HS-27A (cell line): ENCODE measurements at places on chromosomes 12 and 14.

GRCh38 chr14:72182708-72183432 is 250.6 kb downstream of the RGS6 start:
- no peak for DNase-seq

DNA sequence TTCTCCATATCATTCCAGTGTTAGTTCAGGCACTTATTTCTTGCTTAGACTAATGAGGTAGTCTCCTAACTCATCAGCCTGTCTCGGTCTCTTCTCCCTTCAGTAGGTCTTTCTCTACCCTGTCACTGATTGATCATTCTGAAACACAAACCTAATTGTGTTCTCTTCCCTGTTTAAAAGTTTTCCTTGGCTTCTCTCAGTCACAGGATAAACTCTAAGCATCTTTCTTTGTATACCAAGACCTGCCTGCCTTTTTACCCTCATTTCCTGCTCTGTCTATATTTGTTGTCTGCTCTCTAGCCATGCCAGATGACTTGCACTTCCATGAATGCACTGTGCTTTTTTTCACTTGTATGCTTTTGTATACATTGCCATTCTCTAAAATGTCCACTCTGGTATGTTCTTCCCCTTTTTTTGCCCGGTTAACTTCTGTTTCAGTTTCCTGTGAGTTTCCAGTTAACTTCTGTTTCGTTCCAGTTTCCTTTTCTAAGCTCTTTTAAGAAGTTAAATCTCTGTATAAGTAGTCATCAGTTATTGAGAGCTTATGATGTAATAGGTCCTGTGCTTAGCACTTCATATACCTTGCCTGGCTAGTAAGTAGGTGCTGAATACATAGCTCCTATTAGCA is 12.8 kb downstream of the DIP2B start:
- no peak for DNase-seq

DNA sequence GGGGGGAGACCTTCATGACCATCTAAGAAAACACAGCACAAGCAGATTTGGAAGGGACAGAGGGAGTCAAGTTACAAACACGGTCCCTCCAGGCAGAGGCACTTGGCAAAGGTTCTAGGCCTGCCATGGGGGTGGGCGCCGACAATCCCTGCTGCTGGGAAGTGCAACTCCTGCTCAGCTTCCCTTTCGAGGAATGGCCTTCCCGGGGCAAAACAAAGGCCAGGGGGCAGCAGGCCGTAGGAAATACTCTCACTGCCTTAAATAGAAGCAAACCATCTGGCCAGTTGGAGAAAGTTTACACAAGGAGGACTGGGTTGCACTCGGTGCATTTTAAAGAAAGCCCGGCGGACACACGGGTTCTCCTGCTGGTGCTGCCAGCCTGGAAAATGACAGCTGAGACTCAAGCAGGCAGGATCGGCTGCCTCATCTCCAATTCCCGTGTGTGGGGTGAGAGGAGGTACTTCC is 65.8 kb downstream of the ITPK1 start:
- no peak for DNase-seq

- DNase-seq: no peak
Observed at GRCh38 chr14:63632932-63633514, 8.6 kb downstream of the WDR89 start.
